Spleen (tissue), 13 donors: ENCODE measurements at places on chromosomes 5 and 9. TPM values are rescaled to one million over a fixed set of nuclear protein-coding genes. Genes with fewer than 3 reads are reported as not detected.

PTGES gene
- total RNA-seq: 1.4 TPM

KIAA1958 gene
- total RNA-seq: 4.9 TPM

RNF38 gene
- total RNA-seq: 61.6 TPM

CA9 gene
- total RNA-seq: not detected

PPP3R2 gene
- total RNA-seq: not detected

AIF1L gene
- total RNA-seq: 380 TPM

RANBP3L gene
- total RNA-seq: not detected

DNA sequence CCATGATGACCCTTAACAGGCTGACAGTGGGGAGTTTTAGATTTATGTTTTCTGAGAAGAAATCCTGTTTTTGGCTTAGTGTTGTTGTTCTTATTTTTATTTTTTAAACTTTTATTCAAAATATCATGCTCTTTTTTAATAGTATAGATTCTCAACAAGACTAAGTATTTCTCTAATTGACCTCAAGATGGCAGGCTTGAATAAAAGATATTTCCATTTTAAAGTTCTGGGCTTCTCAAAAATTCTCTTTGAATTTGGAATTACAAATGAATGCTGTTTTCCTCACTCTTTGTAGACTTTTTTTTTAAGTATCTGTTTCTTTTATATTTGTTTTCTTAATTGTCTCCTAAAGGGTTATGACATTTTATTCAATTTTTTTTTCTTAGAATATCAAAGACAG, 50.0 kb upstream of the SH3GL2 start:
- no peaks in the 10 kb centered on the region for H3K4me1 ChIP-seq
- H3K36me3 ChIP-seq: no peaks in the 10 kb centered on the region
- no peaks in the 10 kb centered on the region for H3K27me3 ChIP-seq
- no peak overlapping the region for H3K27ac ChIP-seq
- no peak overlapping the region for H3K4me3 ChIP-seq

DNA sequence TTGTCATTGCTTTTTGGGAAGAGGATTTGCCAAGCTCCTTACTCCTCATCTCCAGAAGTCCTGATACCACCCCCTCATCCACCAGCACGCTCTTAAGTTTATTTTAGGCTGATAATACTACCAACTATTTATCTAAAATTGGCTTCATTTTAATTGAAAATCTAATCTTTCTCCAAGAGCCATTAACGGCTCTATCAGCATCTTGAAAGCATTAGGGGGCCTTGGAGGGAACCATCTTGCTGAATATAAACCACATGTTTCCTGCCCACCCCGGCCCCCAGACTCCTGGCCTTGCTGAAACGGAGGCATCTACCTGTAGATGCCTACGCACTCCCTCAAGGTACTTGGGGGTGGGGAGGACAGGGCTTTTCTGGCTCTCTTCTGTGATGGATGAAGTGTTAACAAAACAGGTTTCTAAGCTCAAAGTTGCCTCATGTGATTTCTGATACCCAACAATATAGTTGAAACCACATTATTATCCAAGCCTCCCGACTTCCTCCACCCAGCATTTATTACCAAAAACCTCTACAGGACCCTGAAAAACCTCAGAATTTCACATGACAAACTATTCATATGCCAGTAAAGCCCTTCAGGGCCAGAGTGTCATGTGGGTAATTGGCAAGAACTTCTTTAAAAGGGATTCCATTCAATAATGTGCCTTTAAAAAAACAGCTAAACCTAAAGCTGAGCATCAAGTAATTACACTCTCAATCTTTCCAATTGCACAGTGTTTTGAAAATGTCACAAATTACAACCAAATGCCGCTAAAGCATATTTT, 96.7 kb downstream of the SAXO1 start:
- H3K4me1 ChIP-seq: no peaks in the 10 kb centered on the region
- H3K36me3 ChIP-seq: no peaks in the 10 kb centered on the region
- no peaks in the 10 kb centered on the region for H3K27me3 ChIP-seq
- H3K27ac ChIP-seq: no peak overlapping the region

GRCh38 chr9:127388856-127389238, 8.1 kb upstream of the SLC2A8 start:
- no peak overlapping the region for H3K27ac ChIP-seq
- H3K4me1 ChIP-seq: peaks cover 11% of the 10 kb centered on the region
- no peak for DNase-seq
- H3K36me3 ChIP-seq: no peaks in the 10 kb centered on the region
- no peak overlapping the region for H3K4me3 ChIP-seq

GRCh38 chr5:179192891-179193470, 132.8 kb downstream of the ZNF354C start:
- H3K4me3 ChIP-seq: no peak overlapping the region
- H3K4me1 ChIP-seq: peaks cover 29% of the 10 kb centered on the region
- no peaks in the 10 kb centered on the region for H3K36me3 ChIP-seq

DNA sequence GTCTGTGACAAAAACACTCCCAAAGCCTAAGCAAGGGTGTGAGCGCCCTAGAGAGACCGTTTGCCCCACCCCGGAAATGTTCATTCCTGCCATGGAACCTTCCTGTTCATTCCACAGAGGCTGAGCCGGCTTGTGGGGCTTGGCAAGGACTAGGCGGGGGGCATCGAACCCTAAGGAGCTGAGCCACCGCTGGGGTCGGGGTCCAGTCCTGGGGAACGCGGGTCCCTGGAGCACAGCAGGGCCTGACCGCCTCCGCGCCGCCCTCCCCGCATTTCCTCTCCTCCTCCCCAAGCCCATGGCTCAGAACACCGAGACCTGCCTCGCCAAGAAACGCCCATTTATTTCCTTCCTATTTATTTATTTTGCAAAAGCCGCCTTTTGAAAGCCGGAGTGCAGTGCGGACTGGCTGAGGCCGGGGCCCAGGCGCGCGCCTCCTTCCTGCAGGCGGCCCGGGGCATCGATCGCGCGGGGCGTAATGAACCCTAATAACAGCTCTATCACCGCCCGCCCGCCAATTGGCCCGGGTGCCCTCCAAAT, 228.9 kb upstream of the IRX4 start:
- no peaks in the 10 kb centered on the region for H3K27me3 ChIP-seq
- no peak overlapping the region for H3K27ac ChIP-seq
- no peaks in the 10 kb centered on the region for H3K36me3 ChIP-seq
- H3K4me3 ChIP-seq: no peak overlapping the region
- no peaks in the 10 kb centered on the region for H3K4me1 ChIP-seq

- H3K27me3 ChIP-seq: no peaks in the 10 kb centered on the region
- peaks cover 12% of the 10 kb centered on the region for H3K4me1 ChIP-seq
- H3K36me3 ChIP-seq: no peaks in the 10 kb centered on the region
- H3K4me3 ChIP-seq: no peak overlapping the region
These were observed 75.1 kb downstream of the GNAQ start for GRCh38 chr9:77956555-77956954.

DNA sequence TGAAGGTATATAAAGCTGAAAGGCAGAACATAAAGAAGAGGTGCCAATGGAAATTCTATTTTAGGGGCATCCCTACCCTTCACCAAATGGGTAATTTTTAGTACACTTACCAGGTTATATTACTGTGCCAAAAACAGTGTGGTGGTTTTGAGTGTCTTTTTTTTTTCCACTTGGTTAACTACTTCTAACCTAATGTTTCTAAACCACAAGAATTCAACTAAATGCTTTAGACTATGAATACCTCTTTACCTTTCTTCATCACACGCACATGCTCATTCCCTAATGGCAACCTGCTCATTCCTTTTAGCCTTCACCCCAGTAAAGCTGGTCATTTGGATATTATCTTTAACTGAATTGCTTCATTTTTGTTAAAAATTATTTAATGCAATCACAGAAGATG, 215.6 kb downstream of the PIK3R1 start:
- H3K4me3 ChIP-seq: no peak overlapping the region
- no peaks in the 10 kb centered on the region for H3K27me3 ChIP-seq
- no peaks in the 10 kb centered on the region for H3K36me3 ChIP-seq
- peaks cover 32% of the 10 kb centered on the region for H3K4me1 ChIP-seq
- no peak for DNase-seq
- H3K27ac ChIP-seq: no peak overlapping the region

- no peaks in the 10 kb centered on the region for H3K36me3 ChIP-seq
- no peak overlapping the region for H3K27ac ChIP-seq
- no peak for DNase-seq
- H3K27me3 ChIP-seq: no peaks in the 10 kb centered on the region
These were observed 92.1 kb upstream of the DAP start for GRCh38 chr5:10853154-10853553.

DNA sequence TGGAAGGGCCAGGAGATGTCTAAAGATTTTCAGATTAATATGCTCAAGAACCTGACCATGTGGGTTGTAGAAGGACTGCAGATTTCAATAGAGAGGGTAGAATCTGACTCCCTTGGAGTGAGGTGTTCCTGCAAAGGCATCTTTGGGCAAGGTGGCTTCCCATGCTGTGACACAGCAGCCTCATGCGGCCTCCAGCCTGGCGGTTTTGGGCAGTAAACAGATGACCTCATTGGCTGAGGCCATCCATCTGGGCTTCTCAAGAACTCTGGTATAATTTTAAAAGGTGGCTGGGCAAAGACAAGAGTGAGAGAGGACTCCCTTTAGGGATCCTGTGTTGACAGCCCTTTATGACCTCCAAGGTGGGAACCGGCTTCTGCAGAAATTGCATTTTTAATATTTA, 90.3 kb upstream of the ERCC6L2 start:
- H3K4me1 ChIP-seq: no peaks in the 10 kb centered on the region
- no peak for DNase-seq
- no peak overlapping the region for H3K27ac ChIP-seq
- no peak overlapping the region for H3K4me3 ChIP-seq
- no peaks in the 10 kb centered on the region for H3K27me3 ChIP-seq

DNA sequence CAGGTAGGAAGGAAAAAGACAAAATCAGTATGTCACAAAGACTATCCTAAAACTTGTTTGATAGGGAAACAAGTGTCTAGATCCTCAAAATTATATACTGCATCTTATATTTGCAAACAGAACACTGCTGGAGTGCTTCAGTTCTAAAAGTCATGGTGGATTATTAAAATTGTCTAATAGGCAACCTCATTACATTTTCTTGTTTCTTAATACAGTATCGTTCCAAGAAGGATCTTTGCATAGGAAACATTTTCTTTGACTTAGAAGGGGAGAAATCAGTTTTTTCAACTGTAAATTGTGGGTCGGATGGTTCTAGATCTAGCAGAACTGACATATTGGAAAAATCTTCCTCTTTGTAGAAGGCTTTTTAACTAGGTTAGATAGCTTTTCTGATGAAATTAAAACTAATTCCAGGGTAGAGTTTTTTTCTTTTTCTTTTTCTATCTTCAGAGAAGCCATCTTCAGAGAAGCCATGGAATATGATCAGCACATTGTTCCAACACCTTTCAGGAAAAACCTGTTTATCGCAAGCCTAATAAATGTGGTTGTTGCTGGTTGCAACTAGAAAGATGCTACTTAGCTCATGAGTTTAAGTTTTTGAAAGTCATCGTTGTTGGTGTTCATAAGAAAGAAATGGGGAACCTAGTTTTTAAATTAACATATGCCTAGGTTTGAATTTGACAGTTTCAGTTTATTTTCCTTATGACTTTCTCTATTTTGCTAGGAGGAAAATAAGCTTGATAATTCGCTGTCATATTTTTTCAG, 7.4 kb downstream of the CPEB4 start:
- DNase-seq: no peak
- H3K4me1 ChIP-seq: peaks cover 19% of the 10 kb centered on the region
- no peak overlapping the region for H3K4me3 ChIP-seq
- no peaks in the 10 kb centered on the region for H3K27me3 ChIP-seq
- H3K27ac ChIP-seq: peak overlapping the region; percentile 19

- peak overlapping the region; percentile 53 for H3K27ac ChIP-seq
- H3K36me3 ChIP-seq: no peaks in the 10 kb centered on the region
- no peaks in the 10 kb centered on the region for H3K27me3 ChIP-seq
- no peak for DNase-seq
- peaks cover 4% of the 10 kb centered on the region for H3K4me1 ChIP-seq
These were observed 17.1 kb upstream of the IL6ST start for GRCh38 chr5:56011835-56012234.

DNA sequence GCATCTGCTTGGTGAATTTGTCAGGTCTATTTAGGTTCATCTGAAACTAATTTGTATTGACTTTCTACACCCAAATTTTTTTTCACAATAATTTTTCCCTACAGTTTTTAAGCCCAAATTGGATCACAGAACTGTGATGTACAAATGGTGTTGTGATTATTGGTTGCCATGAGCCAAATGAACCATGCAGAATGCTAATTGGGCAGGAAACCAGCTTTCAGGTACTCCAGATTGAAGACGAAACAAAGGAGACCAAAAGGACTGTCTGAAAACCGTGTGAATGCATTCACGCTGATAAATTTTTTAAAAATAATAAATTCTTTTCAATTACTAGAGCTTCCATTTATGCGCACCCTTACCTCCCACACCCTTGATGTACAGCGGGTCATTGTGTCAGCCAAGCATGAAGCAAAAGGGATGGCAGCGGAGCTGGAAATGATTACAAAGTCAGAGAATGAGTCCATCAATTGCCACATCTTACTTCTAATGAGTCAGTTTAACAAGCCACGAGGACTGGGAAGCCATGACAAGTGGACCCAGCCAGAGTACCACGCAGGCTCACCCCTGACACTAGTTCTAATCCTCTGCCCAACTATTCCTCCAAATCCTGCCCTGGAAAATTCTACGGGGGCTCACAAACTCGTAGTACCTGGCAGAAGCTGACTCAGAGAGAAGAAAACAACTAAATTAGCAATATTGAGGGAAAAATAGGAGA, 66.5 kb downstream of the SEMA6A start:
- DNase-seq: no peak
- H3K4me1 ChIP-seq: no peaks in the 10 kb centered on the region
- H3K27ac ChIP-seq: no peak overlapping the region
- H3K4me3 ChIP-seq: no peak overlapping the region
- no peaks in the 10 kb centered on the region for H3K36me3 ChIP-seq

GRCh38 chr9:110923601-110924000, 114.7 kb downstream of the LPAR1 start:
- H3K36me3 ChIP-seq: no peaks in the 10 kb centered on the region
- no peaks in the 10 kb centered on the region for H3K27me3 ChIP-seq
- H3K4me1 ChIP-seq: no peaks in the 10 kb centered on the region
- no peak for DNase-seq
- H3K4me3 ChIP-seq: no peak overlapping the region
- no peak overlapping the region for H3K27ac ChIP-seq

DNA sequence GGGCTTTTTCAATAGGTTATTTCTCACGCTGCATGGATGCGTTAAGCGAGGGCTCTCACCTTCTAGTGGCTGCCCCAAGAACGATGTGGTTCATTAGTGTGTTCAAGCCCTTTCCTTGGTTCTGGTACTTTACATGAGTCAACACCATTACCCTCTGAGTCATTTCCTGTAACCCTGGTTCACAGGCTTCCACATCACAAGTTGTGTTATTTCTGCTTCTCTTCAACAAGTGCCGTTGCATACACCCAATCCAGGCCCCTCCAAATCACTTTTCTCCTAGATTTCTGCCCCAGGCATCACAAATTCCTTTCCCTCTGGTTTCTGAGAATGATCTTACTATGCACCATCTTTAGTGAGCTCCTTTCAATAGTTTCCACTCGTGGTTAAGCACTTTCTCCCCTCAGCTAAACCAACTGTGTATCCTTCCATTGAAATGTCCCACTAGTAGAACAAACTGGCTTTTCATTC, 69.5 kb upstream of the RAD23B start:
- no peaks in the 10 kb centered on the region for H3K27me3 ChIP-seq
- H3K27ac ChIP-seq: no peak overlapping the region
- no peak for DNase-seq
- no peak overlapping the region for H3K4me3 ChIP-seq
- no peaks in the 10 kb centered on the region for H3K36me3 ChIP-seq
- no peaks in the 10 kb centered on the region for H3K4me1 ChIP-seq
